Right renal pelvis (tissue), 4 donors: ENCODE measurements at places on chromosomes 7 and 10.

GRCh38 chr7:18064242-18064838, 36.7 kb upstream of the PRPS1L1 start:
- no peak for DNase-seq

DNA sequence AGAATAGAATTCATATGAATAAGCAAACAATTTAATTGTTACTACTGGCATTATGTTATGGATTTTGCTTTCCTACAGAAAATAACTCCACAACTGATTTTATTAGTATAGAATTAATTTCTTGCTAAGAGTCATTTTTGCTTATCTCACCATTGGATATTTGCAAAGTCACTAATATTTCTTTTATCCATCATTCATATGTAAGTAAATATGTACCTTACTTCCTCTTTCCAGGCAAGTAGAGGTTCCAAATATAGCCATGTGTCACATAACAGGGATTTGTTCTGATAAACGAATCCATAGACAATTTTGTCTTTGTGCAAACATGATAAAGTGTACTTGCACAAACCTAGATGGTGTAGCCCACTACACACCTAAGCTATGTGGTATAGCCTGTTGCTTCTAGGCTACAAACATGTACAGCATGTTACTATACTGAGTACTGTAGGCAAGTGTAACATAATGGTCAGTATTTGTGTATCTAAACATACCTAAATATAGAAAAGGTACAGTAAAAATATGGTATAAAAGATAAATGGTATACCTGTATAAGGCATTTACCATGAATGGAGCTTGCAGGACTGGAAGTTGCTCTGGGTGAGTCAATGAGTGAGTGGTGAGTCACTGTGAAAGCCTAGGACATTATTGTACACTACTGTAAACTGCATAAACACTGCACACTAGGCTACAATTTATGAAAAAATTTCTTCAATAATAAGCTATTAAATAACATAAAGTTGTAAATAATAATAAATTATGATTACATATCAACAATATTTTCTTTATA, 18.3 kb downstream of the KLLN start:
- DNase-seq: no peak

DNA sequence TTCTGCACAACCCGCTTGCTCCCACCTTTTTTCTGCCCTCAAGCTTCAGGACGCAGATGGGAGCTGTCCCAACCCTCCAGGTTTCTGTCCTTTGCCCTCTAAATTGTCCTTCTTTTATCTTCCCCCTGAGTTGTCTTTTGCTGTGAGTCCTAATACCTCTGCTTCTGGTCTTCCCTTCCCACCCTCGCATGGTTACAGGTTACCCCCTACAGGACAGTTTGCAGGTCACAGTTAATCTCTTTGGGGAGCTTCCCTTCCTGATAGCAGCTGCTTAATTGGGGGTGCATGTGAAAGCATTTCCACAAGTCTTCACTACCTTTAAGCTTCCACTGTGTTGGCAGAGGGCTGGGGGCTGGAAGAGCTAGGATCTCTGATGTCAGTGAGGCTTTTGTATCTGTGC, 121.5 kb upstream of the CXCL12 start:
- no peak for DNase-seq

DNA sequence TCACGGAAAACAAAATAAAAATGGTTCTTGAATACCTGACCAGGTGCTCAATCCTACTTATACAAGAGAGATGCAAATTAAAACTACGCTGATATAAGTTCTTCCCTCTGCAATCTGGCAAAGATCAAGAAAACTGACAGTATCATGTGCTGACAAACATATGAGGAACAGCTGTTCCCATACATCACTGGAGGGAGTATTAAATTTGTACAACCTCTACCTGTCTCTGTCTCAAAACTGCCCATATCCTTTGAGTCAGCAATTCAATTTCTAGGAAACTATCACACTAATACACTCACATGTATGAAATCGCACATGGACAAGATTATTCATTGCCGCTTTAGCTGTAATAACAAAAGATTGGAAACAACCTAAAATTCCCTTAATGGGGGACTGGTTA, 11.0 kb upstream of the IL6 start:
- no peak for DNase-seq

- DNase-seq: no peak
Observed at GRCh38 chr7:29053105-29053872, 93.0 kb downstream of the CPVL start.

GRCh38 chr7:44617225-44617890, 10.9 kb downstream of the OGDH start:
- no peak for DNase-seq

DNA sequence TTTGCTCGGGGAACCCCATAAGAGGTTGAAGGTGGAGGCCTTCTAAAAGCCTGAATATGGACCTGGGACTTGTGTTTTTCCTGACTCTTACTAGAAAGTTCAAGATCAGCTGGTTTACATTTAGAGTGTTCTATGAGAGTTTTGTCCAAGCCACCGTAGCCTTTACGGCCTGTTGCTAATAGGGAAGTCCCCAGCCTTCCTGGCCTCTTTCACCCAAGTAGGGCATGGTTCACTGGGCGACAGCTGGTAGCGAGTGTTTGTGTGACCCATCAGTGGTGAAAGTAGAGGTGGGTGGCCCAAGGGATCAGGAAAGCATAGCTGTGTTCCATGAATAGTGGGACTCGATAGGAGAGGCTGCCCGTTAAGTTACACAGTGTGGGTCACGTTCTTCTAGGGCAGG, 60.1 kb downstream of the RABGEF1 start:
- DNase-seq: no peak

DNA sequence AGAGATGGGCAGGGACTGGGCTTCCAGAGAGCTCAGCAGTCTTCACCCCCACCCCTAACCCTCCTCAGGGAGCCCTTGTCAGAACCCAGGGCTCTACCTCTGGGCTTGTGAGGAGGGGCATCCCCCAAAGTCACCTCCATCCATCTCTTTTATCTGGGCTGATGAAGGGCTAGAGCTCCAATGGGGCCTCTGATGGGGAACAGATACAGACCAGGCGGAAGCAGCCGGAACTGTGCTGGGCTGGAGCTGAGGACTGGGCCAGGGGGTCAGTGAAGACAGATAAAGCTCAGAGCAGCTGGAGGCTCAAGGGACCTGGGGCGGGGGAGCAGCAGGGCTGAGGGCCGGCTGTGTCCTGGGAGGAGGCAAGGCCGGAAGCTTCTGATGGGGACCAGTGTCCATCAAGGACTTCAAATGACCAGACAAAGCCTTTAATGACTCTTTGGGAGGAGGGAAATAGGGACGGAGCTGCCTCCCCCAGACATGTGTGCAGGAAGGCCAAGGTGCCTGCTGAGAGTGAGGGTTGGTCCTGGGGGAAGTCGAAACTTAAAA, 10.2 kb downstream of the KAZALD1 start:
- no peak for DNase-seq

DNA sequence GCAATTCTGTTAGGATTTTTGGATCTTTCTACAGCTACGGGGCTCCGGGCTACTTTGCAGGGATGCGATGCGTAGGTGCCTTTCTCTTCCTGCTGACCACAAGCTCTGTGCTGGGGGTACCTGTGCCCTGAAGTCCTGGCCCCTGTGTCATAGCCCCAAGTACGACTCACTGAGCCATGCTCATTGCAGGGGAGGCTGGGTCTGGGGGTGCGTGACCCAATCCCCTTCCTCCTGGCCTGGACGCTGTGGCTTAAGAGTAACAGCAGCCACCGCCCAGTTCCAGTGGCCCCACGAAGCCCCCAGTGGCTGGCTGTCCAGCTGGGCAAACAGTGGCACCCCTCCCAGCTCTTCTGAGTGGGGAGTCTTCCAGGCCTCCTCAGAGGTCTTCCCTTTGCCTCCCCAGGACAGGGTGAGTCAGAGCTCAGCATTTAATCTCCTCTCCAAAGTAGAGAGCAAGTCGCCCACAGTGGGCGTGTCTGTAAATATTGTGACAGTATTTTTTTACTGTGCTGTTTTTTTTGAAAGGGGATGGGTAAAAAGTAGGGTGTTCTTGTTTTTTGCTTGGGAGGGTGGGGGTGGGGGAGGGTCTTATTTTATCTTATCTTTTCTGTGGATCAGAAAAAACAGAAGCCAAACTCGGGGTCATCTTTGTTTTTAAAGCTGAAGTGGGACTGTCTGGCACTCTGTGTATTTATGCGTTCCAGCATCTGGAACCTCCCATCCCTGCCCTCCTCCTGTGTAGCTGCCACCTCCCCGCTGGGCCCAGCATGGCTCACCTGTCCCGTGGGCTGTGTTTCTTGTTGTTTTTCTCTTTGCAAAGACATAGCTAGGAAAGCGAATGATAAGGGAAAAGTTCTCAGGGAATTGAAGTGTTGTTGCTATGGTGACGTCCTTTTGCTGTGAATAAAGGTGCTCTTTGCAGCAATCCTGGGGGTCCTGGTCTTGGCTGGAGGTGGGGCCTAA, 8.2 kb downstream of the LFNG start:
- DNase-seq: no peak

GRCh38 chr10:82267465-82267864, 392.5 kb downstream of the NRG3 start:
- DNase-seq: no peak

GRCh38 chr7:22109761-22110160, 164.1 kb upstream of the CDCA7L start:
- DNase-seq: no peak

DNA sequence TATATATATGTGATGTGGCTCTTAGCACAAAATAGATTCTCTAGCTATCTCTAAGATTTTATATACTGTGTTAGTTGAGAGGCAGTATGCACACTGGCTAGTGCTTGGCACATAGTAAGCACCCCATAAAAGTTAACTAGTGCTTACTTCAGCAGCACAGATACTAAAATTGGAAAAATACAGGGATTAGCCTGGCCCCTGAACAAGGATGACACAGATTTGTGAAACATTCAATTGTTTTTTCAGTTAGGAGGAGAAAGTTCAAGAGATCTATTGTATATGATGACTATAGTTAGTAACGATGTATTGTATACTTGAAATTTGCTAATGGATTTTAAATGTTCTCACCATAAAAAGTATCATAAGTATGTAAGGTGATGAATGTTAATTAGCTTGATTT, 78.3 kb upstream of the LRRC17 start:
- no peak for DNase-seq

DNA sequence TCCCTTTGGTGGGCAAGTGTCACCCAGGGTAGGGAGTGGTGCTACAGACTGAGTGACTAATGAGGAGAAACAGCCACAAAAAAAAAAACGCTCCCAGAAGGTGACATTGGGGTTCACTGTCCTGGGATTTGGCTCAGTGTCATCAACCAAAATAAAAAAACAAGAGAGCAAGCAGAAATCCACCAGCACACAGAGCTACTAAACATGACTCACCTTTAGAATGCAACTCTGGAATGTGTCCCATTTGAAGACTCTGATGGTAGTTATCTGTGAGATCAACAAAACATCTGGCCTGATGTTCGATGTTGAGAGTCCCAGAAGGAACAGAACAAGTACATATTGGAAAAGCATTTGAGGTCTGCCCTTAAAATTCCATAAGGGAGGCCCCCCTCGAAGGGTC, 200.3 kb upstream of the LYZL2 start:
- no peak for DNase-seq

DNA sequence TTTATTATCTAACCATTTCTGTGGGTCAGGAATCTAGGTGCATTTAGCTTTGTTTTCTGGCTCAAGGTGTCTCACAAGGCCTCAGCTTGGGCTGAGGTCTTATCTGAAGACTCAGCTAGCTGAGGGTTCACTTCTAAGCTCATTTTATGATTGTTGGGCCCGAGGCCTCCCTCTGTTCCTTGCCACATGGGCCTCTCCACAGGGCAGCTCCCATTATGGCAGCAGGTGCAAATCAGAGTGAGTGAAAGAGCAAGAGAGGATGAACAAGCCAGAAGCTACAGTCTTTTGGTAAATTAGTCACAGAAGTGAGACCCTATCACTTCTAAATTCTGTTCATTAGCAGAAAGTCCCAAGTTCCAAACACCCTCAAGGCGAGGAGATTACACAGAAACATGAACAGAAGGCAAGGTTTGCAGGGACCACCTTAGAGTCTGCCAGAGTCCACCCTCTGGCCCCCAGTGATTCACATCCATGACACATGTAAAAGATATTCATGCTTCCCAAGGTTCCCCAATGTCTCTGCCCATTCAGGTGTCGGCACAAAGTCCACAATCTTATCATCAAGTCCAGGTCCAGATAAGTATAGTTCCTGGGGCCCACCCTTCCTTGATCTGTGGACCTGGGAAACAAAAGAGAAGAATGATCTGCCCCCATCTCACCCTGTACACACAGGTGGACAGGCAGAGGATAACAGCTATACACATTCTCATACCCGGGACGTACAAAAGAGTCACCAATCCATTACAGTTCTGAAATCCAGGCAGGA, 23.7 kb downstream of the FIGNL1 start:
- DNase-seq: no peak

DNA sequence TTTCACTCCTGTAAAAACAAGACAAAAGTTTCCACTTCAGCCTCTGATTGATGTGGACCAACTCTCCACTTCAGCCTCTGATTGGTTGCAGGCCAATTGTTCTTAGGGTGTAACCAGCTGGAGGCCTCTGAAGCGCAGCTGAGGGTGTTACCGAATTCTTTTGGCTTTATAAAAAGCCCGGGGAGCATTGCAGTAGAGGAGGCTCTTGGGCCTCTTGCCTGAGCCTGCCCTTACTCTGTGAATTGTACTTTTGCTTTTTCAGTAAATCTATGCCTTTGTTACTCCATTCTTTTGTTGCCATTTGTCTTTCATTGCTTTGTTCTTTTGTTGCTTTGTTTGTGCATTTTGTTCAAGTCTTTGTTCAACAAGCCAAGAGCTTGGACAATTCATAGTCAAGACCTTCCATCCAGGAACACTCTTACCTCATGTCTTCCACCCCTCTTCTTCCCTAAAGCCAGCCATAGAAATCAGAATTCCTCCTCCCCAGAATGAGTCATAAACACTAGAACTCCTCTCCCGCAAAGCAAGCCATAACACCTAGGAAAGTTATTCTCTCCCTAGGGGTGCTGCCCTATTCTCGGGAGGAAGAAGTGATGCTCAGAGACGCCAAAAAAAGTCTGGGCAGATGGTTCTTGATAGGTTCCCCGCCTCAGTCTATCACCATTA, 53.5 kb upstream of the ARMC3 start:
- no peak for DNase-seq

DNA sequence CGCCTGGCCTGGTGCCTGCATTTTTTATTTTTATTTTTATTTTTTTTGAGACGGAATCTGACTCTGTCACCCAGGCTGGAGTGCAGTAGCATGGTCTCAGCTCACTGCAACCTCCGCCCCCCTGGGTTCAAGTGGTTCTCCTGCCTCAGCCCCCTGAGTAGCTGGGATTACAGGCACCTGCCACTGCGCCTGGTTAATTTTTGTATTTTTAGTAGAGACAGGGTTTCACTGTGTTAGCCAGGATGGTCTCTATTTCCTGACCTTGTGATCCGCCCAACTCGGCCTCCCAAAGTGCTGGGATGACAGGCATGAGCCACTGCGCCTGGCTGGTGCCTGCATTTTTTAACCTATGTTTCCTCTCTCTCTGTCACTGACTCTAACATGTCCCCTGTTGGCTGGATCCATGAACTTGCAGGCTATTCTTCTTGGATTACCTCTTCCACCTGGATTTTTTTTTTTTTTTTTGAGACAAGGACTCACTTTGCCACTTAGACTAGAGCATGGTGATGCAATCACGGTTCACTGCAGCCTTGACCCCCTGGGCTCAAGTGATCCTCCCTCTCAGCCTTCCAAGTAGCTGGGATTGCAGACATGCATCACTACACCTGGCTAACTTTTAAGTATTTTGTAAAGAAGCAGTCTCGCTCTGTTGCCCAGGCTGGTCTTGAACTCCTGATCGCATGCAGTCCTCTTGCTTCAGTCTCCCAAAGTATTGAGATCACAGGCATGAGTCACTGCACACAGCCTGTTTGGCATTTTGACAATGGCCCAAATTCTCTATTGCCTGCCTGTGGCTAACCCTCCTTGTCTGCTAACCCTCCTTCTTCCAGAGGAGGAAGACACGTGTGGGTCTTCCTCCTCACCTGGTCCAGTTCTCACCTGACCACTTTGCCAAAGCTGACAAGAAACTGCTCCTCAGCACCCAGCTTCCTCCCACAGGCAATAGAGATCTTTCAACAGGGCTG, 23.0 kb upstream of the PRPF18 start:
- no peak for DNase-seq
